Islet precursor cell (in vitro differentiated cells): ENCODE measurements at places on chromosomes 1 and 21.

- no peak for DNase-seq
These were observed 32.9 kb downstream of the KCNN3 start for GRCh38 chr1:154837034-154837671.

DNA sequence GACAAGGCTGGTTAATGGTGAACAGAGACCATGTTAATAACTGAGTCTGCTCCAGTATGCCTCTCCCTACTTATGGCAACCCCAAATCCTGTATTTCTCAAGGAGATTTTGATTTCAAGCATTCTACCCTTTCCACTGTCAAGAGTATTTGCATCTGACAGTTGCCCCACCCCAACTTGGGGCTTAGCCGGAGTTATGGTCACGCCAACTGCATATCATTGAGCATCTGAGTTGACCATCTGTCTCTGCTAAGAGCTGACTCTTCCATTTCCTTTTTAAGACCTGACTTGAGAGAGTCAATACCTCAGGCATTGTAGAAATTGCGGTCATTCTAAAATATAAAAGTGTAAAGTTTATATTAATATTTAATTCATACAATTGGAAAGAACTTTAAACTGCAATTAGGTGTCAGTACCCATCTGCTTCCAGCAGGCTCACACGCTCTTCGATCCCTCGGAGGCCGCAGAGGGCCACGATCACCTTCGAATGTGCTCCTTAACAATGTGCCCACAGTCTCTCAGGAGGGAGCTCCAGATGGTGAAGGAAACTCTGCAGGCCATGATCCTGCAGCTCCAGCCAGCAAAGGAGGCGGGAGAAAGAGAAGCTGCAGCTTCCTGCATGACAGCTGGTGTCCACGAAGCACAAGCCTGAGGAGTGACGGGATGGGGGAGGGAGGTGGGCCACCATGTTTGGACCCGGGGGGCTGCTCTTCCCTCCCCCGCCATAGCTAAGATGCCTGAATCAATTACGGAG is 409.8 kb downstream of the DISC1 start:
- no peak for DNase-seq

GRCh38 chr1:153343811-153344717 is 4.6 kb downstream of the PGLYRP4 start:
- peak; percentile 52 for DNase-seq

DNA sequence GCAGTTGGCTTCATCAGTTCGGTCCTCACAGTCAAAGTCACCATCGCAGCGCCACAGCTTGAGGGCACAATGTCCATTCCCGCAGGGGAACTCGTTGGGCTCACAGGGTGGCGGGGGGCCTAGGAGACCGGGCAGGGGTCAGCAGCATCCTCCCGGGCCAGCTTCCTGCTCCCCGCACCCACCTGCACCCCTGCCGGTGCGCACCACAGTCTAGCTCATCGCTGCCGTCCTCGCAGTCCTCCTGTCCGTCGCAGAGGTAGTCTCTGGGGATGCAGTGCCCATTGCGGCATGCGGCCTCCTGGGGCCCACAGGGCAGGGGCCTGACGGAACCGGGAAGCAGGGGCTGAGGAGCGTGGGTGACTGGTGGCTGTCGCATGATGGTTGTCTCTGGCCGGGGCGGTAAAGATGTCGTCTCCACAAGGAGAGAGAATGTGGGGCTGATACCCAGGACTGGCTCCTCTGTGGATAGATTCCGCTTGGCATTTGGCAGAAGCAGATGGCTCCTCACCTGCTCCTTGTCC is 49.8 kb downstream of the HSPG2 start:
- DNase-seq, result no peak

DNA sequence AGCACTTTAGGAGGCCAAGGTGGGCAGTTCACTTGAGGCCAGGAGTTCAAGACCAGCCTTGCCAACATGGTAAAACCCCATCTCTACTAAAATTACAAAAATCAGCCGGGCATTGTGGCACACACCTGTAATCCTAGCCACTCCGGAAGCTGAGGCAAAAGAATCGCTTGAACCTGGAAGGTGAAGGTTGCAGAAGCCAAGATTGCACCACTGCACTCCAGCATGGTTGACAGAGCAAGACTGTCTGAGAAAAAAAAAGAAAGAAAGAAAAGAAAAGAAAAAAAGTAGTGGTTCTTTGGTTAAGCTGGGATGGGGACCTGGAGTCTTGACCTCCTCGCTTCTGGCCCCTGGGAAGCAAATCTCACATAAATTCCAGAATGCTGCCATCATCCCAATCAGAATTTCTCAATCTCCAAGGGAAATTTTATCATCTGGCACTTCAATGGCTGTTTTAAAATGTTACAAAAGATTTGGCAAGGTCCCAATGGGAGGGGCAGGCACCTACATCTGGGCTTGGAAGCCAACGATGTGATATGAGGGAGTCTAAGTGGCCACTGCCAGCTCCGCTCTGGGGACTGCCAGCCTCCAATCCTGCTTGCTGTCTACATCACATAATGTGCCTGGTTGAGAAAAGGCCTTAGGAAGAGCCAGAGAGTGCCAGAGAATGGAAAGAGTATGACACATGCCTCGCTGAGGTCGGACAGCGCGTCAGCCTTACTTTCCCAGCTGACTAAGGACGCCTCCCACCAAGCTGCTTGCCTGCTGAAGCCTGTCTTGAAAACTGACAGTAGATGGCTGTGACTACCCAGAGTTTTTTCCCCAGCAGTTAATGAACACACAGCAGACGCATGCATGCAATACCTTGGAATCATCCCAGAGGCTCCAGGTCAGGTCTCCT is 42.1 kb upstream of the SRP9 start:
- peak; percentile 96 for DNase-seq

DNA sequence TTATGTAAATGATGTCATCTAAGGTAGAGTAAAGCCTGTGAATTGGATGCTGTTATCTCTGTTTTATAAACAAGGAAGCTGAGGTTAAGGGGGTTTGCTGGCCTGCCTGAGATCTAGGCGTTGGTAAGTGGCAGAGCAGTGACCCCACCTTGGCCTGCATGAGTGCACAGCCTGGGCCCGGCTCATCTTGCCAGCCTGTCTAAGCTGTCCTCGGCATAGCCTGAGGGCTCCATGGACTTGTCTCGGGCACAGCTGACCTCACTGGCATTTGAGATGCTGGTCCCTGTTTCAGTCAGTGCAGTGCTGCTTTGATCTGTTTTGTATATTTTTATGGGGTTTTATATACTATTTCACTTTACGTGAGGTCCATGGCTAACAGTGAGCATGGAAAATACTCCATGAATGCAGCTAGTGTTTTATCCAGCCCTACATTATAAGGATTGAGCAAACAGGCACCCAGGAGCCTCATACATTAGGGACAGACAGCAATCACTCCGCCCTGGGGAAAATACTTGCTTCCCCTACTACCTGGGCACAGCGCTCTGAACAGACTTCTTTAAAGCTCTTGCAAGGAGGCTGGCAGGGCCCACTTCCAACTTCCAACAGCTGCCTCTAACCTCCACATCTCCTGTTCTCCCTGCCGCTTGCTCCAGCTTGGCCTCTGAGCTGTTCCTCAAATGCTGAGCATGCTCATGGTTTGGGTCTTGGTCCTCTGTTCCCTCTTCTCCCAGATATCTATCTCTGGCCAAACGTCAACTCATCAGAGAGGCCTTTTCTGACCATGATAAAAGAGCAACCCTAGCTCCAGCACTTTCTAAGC is 150.6 kb upstream of the HMGB4 start:
- DNase-seq, result peak; percentile 32
